NCI-H1417 treated with DMSO at 0.1 percent for 48 hours (cell line): ENCODE measurements at places on chromosomes 12 and 14.

DNA sequence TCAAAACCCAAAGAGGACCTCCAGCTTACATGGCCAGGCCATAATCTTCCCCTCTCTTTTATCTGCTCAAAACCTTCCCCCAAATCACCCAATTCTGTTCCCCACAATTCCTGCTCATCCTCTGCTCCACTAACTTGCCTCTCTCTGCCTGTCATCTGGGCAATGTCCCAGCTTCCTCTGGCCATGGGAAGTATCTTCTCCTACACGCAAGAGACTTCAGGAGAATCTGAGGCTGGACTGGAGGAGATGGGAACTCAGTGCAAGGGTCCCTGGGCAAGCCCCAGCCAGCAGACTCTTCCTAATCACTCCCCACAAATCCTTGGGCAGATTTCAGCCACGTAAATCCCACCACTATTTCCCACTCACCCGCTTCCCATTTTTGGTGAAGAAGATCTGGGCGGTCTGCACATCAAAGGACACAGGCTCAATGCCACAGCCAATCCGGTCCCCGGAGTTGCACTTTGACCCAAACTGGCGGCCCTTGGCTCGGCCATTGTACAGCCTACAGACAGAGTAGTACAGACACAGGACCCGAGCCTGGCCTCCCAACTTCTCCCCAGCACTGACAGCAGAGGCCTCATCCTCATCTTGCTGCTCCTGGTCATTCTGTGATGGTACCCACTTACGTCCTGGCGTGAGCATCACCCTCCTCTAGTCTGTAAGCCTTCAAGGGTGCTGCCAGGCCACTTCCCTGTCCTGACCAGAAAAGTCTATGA lies 4.7 kb downstream of the SPRYD3 start:
- no peak for DNase-seq

- no peak for DNase-seq
Measured at GRCh38 chr12:22682663-22683062, 57.7 kb downstream of the ETNK1 start.

- DNase-seq: no peak
Measured at GRCh38 chr12:109697877-109698468, 15.7 kb upstream of the FAM222A start.

DNA sequence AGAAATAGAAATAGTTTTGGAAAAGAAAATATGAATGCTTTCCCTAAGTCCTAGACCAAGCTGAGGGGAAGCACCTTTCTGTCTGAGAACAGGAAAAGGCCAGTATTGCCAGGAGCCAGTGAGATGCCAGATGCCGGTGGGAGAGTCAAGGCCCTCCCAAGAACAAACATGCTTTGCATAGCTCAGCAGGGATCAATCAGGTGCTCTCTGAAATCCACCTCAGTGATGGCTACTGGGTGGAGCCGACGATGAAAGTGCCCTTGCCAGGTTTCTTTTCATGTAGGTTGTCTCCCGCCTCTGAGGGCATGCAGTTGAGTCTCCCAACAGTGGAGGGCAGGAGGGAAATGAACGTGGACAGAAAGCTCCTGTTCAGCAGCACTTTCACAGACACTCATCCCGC lies 28.3 kb downstream of the DEGS2 start:
- DNase-seq: no peak

DNA sequence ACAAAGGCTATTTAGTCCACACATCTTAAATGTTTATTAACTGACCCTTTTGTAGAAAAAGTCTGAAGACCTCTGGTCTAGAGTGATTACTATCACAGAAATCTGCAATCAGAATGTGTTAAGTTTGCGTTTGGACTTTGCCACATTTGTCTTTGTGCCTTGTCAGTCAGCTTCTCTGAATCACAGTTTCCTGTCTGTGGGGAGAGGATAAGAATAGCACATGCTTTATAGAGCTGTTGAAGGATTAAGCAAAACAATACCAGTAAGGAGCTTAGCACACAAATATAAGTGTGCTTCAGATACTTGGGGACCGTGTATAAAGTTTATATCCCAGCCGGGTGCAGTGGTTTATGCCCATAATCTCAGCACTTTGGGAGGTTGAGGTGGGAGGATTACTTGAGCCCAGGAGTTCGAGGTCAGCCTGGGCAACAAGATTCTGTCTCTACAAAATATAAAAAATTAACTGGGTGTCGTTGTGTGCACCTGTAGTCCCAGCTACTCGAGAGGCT lies 63.0 kb upstream of the BTG1 start:
- no peak for DNase-seq

DNA sequence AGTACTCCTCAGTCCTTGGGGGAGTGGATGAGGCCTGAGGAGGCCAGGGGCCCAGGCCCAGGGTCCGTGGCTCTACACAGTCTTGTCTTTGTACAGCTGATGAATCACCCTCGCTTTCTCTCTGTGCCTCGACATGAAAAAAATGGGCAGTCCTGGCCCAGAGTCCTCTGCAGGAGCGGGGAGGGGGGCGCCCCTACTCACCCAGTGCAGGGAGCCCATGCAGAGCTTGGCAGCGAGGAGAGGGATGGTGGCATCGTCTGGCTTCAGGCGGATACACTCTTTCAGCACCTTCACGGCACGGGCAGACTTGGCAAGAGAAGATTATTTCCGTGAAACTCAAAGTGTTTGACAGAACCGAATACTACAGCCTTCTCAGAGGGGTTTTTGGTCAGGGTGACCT lies 159.3 kb downstream of the TTC7B start:
- DNase-seq: no peak
